Stimulated activated naive CD8-positive, alpha-beta T cell treated with anti-CD3 and anti-CD28 coated beads, Interleukin-15, Interleukin-2, amounts not matched to agents 100 U/mL and 50 U/mL, for 24 hours (primary cell): ENCODE measurements at places on chromosomes 7 and 10.

GRCh38 chr10:123552760-123553554 is 113.2 kb upstream of the GPR26 start:
- no peak for DNase-seq

DNA sequence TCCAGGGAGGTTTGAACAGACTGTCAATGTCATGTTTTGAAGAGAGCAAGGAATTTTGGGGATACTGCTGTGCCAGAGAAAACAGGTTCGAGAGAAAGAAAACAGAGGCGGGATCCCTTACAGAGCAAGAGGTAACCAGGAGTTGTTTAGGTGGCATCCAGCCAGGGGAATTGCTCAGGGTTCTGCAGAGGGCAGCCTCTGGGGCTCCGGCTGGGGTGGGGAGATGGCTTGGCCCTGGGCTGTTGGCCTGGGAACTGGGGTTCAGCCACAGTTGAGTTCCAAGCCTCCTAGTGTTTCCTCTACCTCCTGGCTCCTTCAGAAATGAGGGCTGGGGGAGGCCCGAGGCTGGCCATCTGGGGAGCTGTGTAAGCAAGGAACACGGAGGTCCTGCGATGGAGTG is 68.0 kb downstream of the CAMK1D start:
- no peak for DNase-seq

DNA sequence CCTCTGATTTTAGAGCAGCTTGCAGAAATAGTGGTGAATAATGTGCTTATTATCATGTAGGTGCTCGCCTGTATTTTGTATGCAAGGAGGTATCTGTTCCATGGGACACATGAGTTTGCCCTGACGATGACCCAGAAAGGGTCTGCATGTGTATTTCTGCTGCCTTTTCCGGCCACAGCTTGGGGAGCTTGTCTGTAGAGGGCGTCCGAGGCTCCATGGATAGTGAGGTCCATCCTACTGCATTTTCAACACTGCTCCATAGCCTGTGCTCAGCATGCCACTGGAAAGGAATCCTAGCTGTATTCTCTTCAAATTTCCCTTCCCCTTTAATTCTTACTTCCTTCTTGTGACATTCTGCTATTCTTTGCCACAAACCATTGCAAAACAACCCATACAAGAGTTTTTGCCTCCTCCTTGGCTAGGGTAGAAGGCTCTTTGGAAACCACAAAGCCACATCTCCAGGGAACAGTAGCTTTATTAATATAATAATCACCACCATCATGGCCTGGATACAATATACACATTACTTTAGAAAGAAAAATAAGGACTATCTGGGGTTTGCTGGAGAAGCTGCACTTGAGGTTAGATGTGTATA is 127.7 kb downstream of the DYNC1I1 start:
- DNase-seq, result no peak

- DNase-seq, result no peak
Observed at GRCh38 chr10:78895469-78895868, 173.3 kb upstream of the ZMIZ1 start.

GRCh38 chr10:119061352-119061751 is 19.3 kb downstream of the EIF3A start:
- DNase-seq, result no peak

- no peak for DNase-seq
Observed at GRCh38 chr10:28137907-28138880, 139.3 kb upstream of the ODAD2 start.
